Activated CD8-positive, alpha-beta T cell treated with anti-CD3 and anti-CD28 coated beads for 36 hours (primary cell): ENCODE measurements at places on chromosomes 16 and 17. TPM values are rescaled to one million over a fixed set of nuclear protein-coding genes. Genes with fewer than 3 reads are reported as not detected.

DNA sequence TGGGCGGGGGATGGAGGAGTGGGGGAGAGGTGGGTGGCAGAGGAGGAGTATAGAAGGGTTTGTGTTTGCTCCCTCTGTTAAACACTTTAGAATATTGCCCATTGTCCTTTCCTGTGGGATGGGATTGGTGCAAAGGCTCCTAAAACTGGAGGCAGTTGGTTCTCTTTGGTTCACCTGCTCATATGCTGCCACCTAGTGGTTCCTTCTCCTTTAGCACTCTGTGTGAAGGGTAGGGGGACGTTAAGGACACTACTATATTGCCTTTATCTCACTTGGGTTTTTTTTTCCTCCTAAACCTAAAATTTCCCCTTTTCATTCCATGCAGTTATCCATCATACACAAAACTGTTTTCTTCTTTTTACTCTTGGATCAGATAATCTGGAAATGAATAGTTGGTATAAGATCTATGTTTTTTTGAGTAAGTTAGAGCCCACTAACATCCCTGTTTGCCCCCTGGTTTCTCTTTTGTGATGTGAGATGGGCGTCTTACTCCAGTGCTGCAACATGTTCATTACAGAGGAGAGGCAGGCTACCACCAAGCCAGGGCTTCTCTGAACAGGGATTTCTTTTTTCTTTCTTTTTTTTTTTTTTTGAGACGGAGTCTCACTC is 23.8 kb downstream of the SNX11 start:
- peak; percentile 66 for DNase-seq
- peaks cover 3% of the 10 kb centered on the region for H3K36me3 ChIP-seq
- H3K27me3 ChIP-seq, result no peaks in the 10 kb centered on the region
- no peak overlapping the region for H3K4me3 ChIP-seq
- no peaks in the 10 kb centered on the region for H3K4me1 ChIP-seq

DNA sequence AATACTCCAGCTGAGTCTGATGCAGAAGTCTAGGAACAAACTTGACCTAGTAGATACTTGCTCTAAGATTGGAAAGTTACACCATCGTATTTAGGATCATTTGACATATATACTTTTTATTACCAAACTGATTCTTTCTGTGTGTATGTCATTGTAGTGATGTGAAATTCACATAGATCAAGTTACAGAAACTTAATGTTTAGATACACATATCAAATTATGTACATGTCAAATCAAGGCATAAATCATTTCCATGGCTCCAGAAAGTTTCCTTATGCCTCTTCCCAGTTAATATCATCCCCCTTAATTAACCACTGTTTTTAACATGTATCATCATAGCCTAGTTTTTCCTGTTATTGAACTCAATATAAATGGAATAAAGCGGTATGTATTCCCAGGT is 292.0 kb upstream of the CDH11 start:
- DNase-seq, result no peak
- no peaks in the 10 kb centered on the region for H3K4me1 ChIP-seq
- H3K36me3 ChIP-seq, result no peaks in the 10 kb centered on the region

DNA sequence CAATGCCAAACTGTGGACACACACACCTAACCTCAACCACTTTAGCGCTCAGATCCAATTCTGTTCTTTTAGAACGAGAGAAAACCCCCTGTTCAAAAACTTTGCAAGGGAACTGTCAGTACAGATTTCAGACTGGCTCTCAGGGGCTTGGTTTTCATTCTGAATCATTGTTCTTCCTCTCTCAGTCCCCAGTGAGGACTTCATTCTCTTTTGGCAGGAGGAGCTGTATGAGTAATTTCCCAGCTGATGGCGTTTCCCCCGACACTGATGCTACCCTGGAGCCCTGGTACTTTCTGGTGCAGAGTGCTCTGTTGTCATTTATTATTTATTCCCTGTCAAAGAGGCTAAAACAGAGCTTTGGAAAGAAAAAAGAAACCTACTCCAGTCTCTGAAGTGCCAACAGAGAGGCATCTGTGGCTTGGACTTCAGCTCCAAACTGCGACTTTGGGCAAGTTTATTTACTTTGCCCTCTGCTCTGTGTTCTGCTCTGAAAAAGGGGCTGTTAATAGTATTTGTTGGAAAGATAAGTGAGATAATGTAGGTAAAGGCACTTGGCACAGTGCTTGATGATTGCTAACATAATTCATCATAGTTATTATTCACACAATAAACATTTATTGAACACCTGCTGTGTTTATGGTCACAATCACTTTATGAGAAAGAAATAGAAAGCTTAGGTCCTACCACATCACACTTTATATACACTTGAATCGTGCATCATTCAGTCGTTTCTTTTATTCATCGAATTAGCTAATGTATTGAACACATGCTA is 28.3 kb downstream of the ETV4 start:
- peak overlapping the region; percentile 60 for H3K27ac ChIP-seq
- peaks cover 10% of the 10 kb centered on the region for H3K4me1 ChIP-seq
- no peak overlapping the region for H3K4me3 ChIP-seq
- peak; percentile 14 for DNase-seq
- no peaks in the 10 kb centered on the region for H3K27me3 ChIP-seq
- H3K36me3 ChIP-seq, result peaks cover 51% of the 10 kb centered on the region

DNA sequence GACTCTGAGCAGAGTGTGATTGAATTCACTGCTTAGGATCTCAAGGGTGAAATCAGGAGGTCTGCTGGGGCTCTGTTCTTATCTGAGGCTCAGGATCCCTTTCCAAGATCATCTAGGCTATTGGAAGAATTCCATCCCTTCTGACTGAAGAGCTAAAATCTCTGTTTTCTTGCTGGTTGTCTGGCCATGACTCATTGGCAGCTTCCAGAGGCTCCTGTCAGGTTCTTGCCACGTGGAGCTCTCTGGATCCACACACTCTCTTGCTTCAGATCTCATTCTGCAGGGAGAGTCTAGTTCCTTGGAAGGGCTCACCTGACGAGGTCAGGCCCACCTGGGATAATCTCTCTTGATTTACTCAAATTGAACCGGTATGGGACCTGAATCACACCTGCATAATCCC is 930.7 kb downstream of the CDH8 start:
- no peak for DNase-seq
- no peak overlapping the region for H3K4me3 ChIP-seq
- no peaks in the 10 kb centered on the region for H3K4me1 ChIP-seq
- no peaks in the 10 kb centered on the region for H3K27me3 ChIP-seq

- no peak overlapping the region for H3K4me3 ChIP-seq
- no peak for DNase-seq
- H3K27me3 ChIP-seq, result peaks cover 4% of the 10 kb centered on the region
- H3K36me3 ChIP-seq, result no peaks in the 10 kb centered on the region
- H3K27ac ChIP-seq, result no peak overlapping the region
Observed at GRCh38 chr17:31647661-31648060, 211.4 kb downstream of the COPRS start.

- H3K4me1 ChIP-seq, result no peaks in the 10 kb centered on the region
- no peak for DNase-seq
- H3K27ac ChIP-seq, result no peak overlapping the region
- no peak overlapping the region for H3K4me3 ChIP-seq
Observed at GRCh38 chr17:71878998-71879397, 241.8 kb upstream of the SOX9 start.

DNA sequence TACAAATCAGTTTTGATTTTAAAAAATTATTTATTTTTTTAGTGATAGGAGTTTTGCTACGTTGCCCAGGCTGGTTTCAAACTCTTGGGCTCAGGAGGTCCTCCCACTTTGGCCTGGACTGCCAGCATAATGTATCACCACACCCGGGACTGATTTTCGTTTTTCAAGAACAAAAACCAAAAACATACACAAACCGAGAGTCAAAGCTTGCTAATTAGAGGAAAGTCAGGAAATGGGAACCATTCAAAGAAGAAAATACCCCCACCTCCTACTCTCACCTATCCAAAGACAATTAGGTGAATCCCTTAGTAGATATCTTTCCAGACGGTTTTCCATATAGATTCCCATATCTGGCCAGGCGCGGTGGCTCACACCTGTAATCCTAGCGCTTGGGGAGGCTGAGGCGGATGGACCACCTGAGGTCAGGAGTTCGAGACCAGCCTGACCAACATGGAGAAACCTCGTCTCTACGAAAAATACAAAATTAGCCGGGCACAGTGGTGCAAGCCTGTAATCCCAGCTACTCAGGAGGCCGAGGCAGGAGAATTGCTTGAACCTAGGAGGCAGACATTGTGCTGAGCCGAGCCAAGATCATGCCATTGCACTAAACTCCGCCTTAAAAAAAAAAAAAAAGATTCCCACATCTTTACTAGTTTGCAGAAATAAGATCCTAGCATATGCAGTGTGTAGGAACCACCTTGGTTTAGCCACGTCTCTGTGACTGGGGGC is 883 bp upstream of the SPN start:
- H3K27ac ChIP-seq, result peak overlapping the region; percentile 95
- H3K4me3 ChIP-seq, result peak overlapping the region; percentile 93
- H3K4me1 ChIP-seq, result peaks cover 42% of the 10 kb centered on the region
- no peak for DNase-seq

The KRTAP3-1 gene
- not detected for total RNA-seq

GRCh38 chr16:49608779-49609178 is 235.2 kb downstream of the C16orf78 start:
- no peak overlapping the region for H3K4me3 ChIP-seq
- no peak for DNase-seq
- peaks cover 6% of the 10 kb centered on the region for H3K27me3 ChIP-seq
- no peak overlapping the region for H3K27ac ChIP-seq
- no peaks in the 10 kb centered on the region for H3K4me1 ChIP-seq

GRCh38 chr17:36695082-36695481 is 93.7 kb downstream of the MRM1 start:
- DNase-seq, result no peak
- no peak overlapping the region for H3K4me3 ChIP-seq
- H3K27ac ChIP-seq, result no peak overlapping the region
- no peaks in the 10 kb centered on the region for H3K36me3 ChIP-seq
